ENCODE measurements at places on chromosomes 16 and 17. TPM values are rescaled to one million over a fixed set of nuclear protein-coding genes. Genes with fewer than 3 reads are reported as not detected.

Gene PDIA2
- total RNA-seq = 5.5 TPM

Gene SSTR5
- total RNA-seq = not detected

Gene HNF1B
- total RNA-seq = 0.28 TPM

Gene KCNH4
- not detected for total RNA-seq

Gene SPATA32
- total RNA-seq = not detected

Gene PITPNM3
- total RNA-seq = 4.3 TPM

Gene MYH11
- total RNA-seq = 7,510 TPM
